ENCODE measurements at places on chromosomes 7 and 10. TPM values are rescaled to one million over a fixed set of nuclear protein-coding genes. Genes with fewer than 3 reads are reported as not detected.

The DNAJC30 gene
- 10.5 TPM for total RNA-seq

The NPC1L1 gene
- 0.21 TPM for total RNA-seq

DNA sequence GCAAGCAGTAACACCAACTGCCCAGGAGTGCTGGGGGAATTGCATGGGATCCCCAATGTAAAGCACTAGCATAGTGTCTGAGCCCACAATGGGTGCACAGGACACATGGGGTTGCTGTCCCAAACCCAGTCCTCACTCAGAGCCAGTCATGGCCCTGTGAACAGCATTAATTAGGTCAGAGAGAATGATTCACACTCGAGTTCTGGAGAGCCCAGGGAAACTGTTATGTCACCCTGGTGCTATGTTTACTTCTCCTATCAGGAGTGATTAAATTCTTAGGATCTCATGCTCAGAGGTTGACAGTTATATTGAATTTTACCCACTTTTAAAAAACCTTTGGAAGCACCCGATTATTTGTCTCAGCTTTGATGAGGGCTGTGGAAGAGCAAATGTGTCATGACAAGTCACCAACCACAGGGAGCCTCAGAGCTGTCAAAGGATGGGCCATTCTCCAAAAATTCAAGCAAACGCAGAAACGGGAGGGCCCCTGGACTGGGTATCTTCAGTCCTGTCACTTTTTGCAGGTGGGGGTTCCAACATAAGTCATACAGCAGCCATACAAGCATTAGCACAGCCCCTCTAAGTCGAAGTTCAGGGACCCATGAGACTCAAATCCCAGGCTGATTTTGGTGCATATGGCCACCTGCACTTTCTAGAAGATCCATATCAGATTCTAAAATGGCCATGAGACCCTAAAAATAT, 1.3 kb upstream of the RASSF4 start:
- H3K4me1 ChIP-seq, result peaks cover 51% of the 10 kb centered on the region
- peaks cover 13% of the 10 kb centered on the region for H3K36me3 ChIP-seq
- H3K27me3 ChIP-seq, result no peaks in the 10 kb centered on the region
- DNase-seq, result no peak
- peak overlapping the region; percentile 78 for H3K4me3 ChIP-seq

DNA sequence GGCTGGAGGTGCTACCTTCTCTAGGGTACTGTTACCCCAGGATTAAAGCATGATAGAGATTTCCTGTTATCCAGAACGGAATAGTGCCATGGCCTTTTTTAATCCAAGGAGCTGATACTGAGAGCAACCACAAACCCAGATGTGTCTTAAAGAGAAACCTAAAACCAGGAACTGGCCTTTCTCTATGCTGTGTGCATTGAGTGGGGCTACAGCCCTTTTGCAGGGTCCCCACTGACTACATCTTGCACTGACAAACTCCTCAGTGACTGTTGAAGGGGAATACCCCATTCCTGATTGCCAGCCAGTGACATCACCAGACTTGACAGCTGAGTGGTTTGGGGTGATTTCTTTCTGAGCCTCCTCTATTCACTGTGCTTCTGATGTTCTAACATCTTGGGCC, 81.9 kb upstream of the CAPZA2 start:
- H3K27me3 ChIP-seq, result no peaks in the 10 kb centered on the region
- no peak for DNase-seq
- H3K36me3 ChIP-seq, result peaks cover 9% of the 10 kb centered on the region

DNA sequence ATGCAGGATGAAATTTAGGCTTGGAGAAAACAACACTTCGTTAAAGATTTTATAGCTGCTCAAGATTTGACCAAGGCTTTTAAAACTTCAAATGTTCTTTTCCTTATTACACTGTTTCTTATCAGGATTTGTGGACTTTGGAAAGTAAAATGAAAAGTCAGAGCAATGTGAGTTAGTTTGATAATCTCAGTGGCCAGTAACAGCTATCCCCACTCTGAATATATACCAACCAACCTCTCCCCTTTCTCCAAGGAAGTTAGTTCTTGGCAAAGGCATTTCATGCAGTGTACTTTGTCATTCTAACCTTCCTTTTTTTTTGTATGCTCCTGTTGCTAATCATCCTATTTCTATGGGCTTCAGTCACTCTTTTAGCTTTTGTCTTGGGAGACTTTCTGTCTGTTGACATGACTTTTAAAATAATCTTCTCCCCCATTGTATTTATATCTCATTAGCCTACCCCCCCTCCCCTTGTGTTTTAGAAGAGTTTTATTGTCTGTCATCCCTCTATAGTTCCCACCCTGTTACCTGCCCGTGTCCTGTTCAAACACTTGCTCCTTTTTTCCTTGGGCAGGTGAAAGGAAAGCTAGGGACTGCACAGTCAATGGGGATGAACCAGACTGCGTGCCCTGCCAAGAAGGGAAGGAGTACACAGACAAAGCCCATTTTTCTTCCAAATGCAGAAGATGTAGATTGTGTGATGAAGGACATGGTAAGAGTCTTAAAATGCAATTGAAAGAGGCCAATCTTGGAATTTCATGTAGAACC, 16.7 kb downstream of the FAS start:
- no peak overlapping the region for H3K27ac ChIP-seq
- H3K36me3 ChIP-seq, result peaks cover 68% of the 10 kb centered on the region
- no peak overlapping the region for H3K4me3 ChIP-seq

DNA sequence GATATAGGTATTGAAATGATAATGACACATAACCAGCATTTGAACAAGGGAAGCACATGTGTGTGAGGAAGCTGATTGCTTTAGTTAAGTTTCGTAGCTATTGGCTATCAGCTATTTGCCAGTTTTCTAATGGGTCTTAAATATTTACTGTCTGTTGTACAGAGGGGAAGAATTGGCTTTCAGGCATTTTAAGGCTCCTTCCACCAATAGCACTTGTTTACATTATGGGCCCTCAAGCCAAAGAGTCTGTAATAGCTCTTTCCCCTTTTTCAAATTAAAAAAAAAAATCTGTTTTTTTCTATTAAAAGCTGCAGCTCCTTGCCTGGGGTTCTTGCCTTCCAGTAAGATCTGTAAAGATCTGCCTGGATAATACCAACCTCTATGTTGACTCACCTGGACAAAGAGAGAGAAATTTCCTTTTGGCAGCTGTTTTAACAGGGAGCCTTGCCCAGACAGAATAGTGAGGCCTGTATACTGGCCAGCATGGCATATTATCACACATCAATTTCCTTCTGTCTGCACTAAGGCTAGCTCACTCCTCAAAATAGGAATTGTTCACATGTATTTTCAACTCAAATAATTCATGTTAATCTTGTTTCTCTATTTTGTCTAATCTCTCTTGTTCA, 104.7 kb upstream of the LRGUK start:
- no peaks in the 10 kb centered on the region for H3K36me3 ChIP-seq
- DNase-seq, result no peak
- H3K4me3 ChIP-seq, result no peak overlapping the region
- no peaks in the 10 kb centered on the region for H3K27me3 ChIP-seq
- H3K4me1 ChIP-seq, result no peaks in the 10 kb centered on the region

DNA sequence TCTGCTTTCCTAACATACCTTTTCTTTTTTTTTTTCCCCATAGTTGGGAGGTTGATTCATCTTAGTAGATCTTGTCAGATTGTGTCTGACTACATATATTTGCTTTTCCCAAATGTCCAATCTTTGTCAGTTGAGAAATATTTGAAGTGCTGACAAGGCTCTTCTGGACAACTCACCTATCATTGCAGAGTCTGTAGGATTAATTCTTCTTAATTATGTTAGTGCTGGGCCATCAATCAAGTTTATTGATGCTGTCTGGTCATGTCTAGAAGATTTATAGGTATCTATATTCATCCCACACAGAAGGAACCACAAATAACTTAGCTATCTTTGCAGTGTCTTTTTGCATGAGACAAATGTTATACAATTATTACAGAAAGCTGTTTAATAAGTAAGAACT, 310.6 kb downstream of the ACTR3B start:
- DNase-seq, result no peak
- H3K4me3 ChIP-seq, result no peak overlapping the region
- H3K27ac ChIP-seq, result no peak overlapping the region
- H3K4me1 ChIP-seq, result no peaks in the 10 kb centered on the region
- no peaks in the 10 kb centered on the region for H3K27me3 ChIP-seq

GRCh38 chr7:97167176-97167575, 49.7 kb downstream of the SDHAF3 start:
- DNase-seq, result no peak
- no peak overlapping the region for H3K27ac ChIP-seq
- H3K27me3 ChIP-seq, result no peaks in the 10 kb centered on the region
- H3K36me3 ChIP-seq, result no peaks in the 10 kb centered on the region

DNA sequence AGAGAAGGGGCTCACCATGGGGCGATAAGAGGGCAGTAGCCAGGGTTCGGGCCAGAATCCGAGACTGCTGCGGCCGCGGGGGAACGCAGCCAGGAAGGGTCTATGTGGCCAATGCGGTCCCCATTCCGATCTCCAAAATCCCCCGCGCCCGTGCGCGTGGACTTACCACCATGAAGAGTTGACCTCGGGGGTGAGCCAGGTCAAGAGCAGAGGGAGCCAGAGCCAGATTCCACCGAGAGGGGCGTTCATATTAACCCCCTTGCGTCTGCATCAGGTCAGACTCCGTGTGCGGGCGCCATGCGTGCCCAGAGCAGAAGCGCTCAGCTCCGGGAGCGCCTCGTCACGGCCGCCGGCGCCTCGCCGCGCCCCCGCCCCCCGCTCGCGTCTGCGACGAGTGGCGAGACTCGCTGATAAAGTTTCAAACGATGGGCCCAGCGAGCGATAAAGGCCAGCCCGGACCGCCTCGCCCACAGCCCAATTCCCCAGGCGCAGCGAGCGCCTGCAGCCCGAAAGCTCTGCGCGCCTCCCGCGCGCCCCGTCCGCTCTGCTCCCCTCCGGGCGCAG, at the start of gene WNT2:
Gene WNT2, minus strand, starts transcription at position 318 of the 564 bp plus-strand sequence. Its CDS starts 69 bp downstream, at position 249.
- peak within 1 kb of the TSS; percentile 78 for H3K27ac ChIP-seq
- no peak for DNase-seq
- no peaks in the 10 kb centered on the region for H3K36me3 ChIP-seq

The OPALIN gene
- not detected for total RNA-seq

DNA sequence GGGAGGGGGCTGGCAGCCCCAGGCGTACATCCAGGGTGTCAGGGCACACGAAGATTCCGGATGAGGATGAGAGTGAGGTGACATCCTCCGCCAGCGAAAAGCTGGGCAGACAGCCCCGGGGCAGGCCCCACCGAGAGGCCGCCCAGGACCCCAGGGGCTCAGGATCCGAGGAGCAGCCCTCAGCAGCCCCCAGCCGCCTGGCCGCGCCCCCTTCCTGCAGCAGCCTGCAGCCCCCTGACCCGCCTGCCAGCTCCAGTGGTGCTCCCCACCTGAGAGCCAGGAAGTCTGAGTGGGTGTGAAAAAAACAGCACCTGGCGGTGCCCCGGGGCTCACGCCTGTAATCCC, 3.2 kb downstream of the GJD4 start:
- H3K36me3 ChIP-seq, result no peaks in the 10 kb centered on the region
- H3K4me1 ChIP-seq, result peaks cover 6% of the 10 kb centered on the region
- no peak for DNase-seq
- H3K27me3 ChIP-seq, result peaks cover 32% of the 10 kb centered on the region
- no peak overlapping the region for H3K27ac ChIP-seq

The PTPN20 gene
- 4.0 TPM for total RNA-seq

The BLNK gene
- total RNA-seq, result 11.2 TPM

DNA sequence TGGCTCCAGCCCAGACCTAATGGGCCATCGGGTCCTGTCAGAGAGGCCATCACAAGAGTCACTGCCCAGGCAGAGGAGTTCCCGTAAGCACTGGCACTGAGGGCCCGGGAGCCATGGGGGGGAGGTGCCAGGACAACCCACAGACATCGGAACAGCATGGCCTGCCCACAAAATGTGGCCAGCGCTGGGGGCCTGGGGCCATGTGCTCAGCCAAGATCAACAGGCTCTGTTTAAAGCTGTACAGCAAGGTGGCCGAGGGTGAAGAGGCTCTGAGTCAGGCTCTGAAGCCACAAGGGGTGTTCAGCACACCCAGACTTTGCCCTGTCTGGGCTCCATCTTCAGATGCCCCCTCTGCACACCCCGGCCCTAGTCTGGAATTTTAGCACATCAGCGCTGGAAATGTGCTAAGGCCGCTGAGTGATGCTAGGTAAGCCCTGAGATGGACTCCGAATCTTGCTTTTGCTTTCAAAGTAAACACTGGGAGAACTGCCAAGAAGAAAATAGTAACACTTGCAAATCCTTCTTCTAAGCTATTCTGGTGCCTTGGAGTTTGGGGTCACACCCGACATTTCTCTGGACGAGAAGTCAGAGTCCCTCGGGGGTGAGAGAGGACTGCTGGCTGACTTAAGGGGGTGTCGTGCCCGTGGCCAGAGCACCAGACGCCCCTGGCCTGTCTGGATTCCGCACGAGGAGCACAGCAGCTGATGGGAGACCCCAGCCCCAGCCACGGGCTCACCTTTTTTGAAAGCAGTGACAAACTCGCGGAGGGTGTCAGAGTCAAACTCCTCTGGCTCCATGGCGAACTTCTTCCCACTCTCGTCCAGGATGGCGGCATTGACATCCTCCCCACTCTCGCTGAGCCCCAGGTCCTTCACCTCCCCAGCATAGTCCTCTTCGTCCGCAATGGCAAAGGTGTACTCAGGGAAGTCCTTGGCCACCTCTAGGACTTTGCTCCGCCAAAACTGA, 23.6 kb downstream of the PDIA4 start:
- H3K36me3 ChIP-seq, result peaks cover 82% of the 10 kb centered on the region
- DNase-seq, result no peak
- no peak overlapping the region for H3K4me3 ChIP-seq

DNA sequence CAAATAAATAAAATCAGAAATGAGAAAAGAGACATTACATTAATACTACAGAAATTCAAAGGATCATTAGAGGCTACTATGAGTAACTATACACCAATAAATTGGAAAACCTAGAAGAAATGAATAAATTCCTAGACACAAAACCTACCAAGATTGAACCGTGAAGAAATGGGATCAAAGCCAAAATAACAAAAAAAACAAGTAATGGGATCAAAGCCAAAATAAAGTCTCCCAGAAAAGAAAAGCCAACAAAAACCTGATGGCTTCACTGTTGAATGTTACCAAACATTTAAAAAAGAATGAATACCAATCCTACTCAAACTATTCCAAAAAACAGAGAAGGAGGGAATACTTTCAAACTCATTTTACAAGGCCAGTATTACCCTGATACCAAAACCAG, 20.0 kb downstream of the GSDME start:
- no peak for DNase-seq
- no peak overlapping the region for H3K4me3 ChIP-seq
- no peaks in the 10 kb centered on the region for H3K36me3 ChIP-seq
- no peak overlapping the region for H3K27ac ChIP-seq
- H3K27me3 ChIP-seq, result no peaks in the 10 kb centered on the region
